Activated CD8-positive, alpha-beta memory T cell treated with anti-CD3 and anti-CD28 coated beads, Interleukin-2, amount 10 ng/mL, durations not matched to agents 7 days and 5 days (primary cell): ENCODE measurements at places on chromosomes 2 and 18. TPM values are rescaled to one million over a fixed set of nuclear protein-coding genes. Genes with fewer than 3 reads are reported as not detected.

Gene UGT1A3
- total RNA-seq = not detected

Gene SMAD2
- total RNA-seq = 166 TPM

Gene LBX2
- 2.4 TPM for total RNA-seq

Gene DSG2
- total RNA-seq = 0.09 TPM

Gene VWC2L
- total RNA-seq = not detected

Gene C2orf78
- not detected for total RNA-seq

Gene TIMM21
- 30.4 TPM for total RNA-seq

Gene EPHA4
- total RNA-seq = 0.91 TPM

Gene KRCC1
- total RNA-seq = 12.4 TPM

DNA sequence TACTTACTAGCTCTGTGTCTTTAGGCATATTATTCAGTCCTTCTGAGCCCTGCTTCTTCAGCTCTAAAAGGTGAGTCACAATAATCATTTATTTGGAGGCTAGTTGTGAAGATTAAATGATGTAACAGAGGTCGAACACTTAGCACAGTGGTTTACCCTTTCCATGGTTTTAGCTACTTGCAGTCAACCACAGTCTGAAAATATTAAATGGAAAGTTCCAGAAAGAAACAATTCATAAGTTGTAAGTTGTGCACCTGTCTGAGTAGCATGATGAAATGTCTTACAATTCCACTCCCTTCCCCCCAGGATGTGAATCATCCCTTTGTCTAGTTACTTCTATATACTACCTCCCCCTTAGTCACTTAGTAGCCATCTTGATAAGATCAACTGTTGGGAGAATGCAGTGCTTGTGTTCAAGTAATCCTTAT is 217.6 kb upstream of the THUMPD2 start:
- H3K36me3 ChIP-seq = no peaks in the 10 kb centered on the region
- no peak for DNase-seq
- no peak overlapping the region for H3K4me3 ChIP-seq

- H3K4me1 ChIP-seq = peaks cover 87% of the 10 kb centered on the region
Observed at GRCh38 chr2:236551471-236552211, 18.0 kb upstream of the ACKR3 start.

DNA sequence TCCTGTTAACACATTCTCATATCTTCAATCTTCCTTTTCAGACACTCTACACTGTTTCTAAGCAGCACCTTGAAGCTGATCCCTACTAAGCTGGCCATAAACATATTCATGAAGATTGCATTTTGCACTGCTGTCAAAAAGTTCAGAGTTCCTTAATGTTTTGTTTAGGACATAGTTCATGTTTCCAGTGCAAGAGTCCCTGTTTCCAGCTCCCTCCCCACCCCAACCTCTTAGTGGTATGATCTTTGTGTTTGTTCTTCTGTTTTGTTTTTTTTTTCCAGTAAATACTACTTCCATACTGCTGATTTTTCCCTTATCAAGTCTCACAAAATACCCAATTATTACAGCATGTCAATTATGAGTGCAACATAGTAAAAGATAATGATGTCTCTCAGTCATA is 4.1 kb upstream of the SLC40A1 start:
- H3K27ac ChIP-seq = no peak overlapping the region
- H3K27me3 ChIP-seq = peaks cover 43% of the 10 kb centered on the region
- peaks cover 20% of the 10 kb centered on the region for H3K4me1 ChIP-seq
- no peak overlapping the region for H3K4me3 ChIP-seq
- H3K36me3 ChIP-seq = peaks cover 2% of the 10 kb centered on the region

- H3K27me3 ChIP-seq = no peaks in the 10 kb centered on the region
- no peak overlapping the region for H3K27ac ChIP-seq
- DNase-seq = no peak
- no peaks in the 10 kb centered on the region for H3K4me1 ChIP-seq
- H3K36me3 ChIP-seq = no peaks in the 10 kb centered on the region
Observed at GRCh38 chr18:77529492-77530176, 280.0 kb downstream of the GALR1 start.

- no peaks in the 10 kb centered on the region for H3K4me1 ChIP-seq
- no peak overlapping the region for H3K4me3 ChIP-seq
- H3K36me3 ChIP-seq = no peaks in the 10 kb centered on the region
- no peak overlapping the region for H3K27ac ChIP-seq
Observed at GRCh38 chr18:79485788-79486355, 90.1 kb downstream of the NFATC1 start.

GRCh38 chr2:32864334-32865111 is 82.2 kb upstream of the LTBP1 start:
- peaks cover 5% of the 10 kb centered on the region for H3K4me1 ChIP-seq
- H3K27ac ChIP-seq = no peak overlapping the region
- H3K27me3 ChIP-seq = peaks cover 17% of the 10 kb centered on the region

- H3K27ac ChIP-seq = peak overlapping the region; percentile 98
- H3K4me1 ChIP-seq = peaks cover 35% of the 10 kb centered on the region
- H3K27me3 ChIP-seq = peaks cover 5% of the 10 kb centered on the region
- peak; percentile 74 for DNase-seq
- H3K4me3 ChIP-seq = peak overlapping the region; percentile 94
Observed at GRCh38 chr2:134919341-134920210, 954 bp downstream of the CCNT2 start.

GRCh38 chr18:23716516-23716915 is 27.3 kb downstream of the LAMA3 start:
- peaks cover 18% of the 10 kb centered on the region for H3K4me1 ChIP-seq
- H3K27ac ChIP-seq = no peak overlapping the region
- H3K36me3 ChIP-seq = no peaks in the 10 kb centered on the region
- no peak overlapping the region for H3K4me3 ChIP-seq
- DNase-seq = no peak

DNA sequence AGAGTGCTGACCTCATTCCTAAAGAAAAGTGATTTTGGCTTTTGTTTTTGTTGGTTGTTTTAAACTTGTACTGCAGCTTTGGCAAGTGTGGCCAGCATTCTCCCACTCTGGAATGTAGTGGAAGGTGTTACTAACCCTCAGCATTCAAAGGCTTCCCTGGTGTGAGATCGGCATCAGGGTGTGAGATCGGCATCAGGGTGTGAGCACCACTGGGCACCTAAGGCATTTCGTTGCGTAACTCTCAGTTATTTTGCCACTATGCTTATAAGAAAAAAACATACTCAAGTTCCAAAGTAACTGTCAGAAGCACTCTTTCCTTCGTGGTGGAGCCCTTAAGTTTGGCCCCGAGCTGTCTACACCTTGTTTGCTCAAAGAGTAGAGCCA is 1.7 kb downstream of the CYBRD1 start:
- H3K4me3 ChIP-seq = peak overlapping the region; percentile 52
- no peaks in the 10 kb centered on the region for H3K36me3 ChIP-seq
- peaks cover 75% of the 10 kb centered on the region for H3K27me3 ChIP-seq
- no peak overlapping the region for H3K27ac ChIP-seq

- H3K36me3 ChIP-seq = no peaks in the 10 kb centered on the region
- peaks cover 17% of the 10 kb centered on the region for H3K27me3 ChIP-seq
- H3K4me1 ChIP-seq = no peaks in the 10 kb centered on the region
- H3K27ac ChIP-seq = no peak overlapping the region
Observed at GRCh38 chr2:236879416-236879963, 206.2 kb upstream of the COPS8 start.

DNA sequence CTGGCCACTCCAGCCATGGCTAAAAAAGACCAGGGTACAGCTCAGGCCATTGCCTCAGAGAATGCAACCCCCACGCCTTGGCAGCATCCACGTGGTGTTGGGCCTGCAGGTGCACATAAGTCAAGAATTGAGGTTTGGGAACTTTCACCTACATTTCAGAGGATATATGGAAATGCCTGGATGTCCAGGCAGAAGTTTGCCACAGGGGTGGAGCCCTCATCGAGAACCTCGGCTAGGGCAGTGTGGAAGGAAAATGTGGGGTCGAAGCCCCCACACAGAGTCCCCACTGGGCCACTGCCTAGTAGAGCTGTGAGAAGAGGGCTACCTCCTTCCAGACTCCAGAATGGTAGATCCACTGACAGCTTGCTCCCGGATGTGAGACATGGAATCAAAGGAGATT is 477.3 kb downstream of the LPIN1 start:
- DNase-seq = no peak
- H3K4me1 ChIP-seq = no peaks in the 10 kb centered on the region
- no peaks in the 10 kb centered on the region for H3K27me3 ChIP-seq
- H3K27ac ChIP-seq = no peak overlapping the region
- peaks cover 3% of the 10 kb centered on the region for H3K36me3 ChIP-seq

GRCh38 chr2:28895189-28895893 is 874 bp downstream of the WDR43 start:
- H3K4me3 ChIP-seq = peak overlapping the region; percentile 97
- DNase-seq = peak; percentile 67
- H3K27ac ChIP-seq = peak overlapping the region; percentile 88
- peaks cover 11% of the 10 kb centered on the region for H3K36me3 ChIP-seq
- H3K27me3 ChIP-seq = no peaks in the 10 kb centered on the region
- H3K4me1 ChIP-seq = peaks cover 43% of the 10 kb centered on the region

DNA sequence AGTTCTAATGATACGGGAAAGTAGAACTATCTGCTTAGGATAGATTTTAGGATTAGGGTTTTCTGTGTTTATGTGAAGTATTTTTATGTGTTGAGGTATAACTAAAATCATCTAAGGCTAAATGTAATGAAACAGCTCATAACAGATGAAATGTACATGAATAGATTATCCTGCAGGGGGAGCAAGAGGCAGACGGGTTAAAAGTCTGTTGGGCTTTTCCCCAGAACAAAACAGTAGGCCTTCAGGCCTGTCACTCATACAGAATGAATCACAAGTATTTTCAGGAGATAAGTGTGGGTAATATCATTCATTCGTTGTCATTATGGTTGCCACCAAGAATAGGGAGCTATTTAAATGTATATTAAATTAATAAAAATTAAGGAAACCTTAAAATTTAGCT is 107.9 kb upstream of the IL1R2 start:
- peaks cover 2% of the 10 kb centered on the region for H3K4me1 ChIP-seq

DNA sequence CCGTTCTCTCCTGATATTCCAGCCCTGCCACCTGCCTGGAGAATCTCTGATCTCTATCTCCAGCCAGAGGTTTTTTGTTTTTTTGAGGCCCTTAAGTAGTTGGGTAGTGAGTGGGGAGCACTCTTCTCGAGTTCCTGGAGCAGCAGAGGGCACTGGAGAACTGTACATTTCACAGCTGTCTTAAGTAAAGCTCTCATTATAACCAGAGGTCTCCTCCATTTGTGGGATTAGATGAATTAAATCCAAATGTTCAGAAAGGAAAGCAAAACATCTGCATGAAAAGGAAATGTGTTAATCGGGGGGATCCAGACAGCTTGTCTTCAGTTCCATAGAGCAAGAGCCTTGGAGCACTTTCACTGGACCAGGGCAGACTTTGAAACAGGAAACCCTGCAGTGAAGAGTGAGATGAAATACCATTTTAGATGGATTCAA is 32.8 kb downstream of the AOX1 start:
- H3K4me3 ChIP-seq = no peak overlapping the region
- peaks cover 13% of the 10 kb centered on the region for H3K27me3 ChIP-seq
- H3K36me3 ChIP-seq = no peaks in the 10 kb centered on the region
- H3K27ac ChIP-seq = no peak overlapping the region

- no peak overlapping the region for H3K4me3 ChIP-seq
- H3K36me3 ChIP-seq = no peaks in the 10 kb centered on the region
- H3K4me1 ChIP-seq = peaks cover 4% of the 10 kb centered on the region
- H3K27me3 ChIP-seq = peaks cover 15% of the 10 kb centered on the region
Observed at GRCh38 chr18:75377258-75377657, 50.2 kb downstream of the SMIM21 start.

DNA sequence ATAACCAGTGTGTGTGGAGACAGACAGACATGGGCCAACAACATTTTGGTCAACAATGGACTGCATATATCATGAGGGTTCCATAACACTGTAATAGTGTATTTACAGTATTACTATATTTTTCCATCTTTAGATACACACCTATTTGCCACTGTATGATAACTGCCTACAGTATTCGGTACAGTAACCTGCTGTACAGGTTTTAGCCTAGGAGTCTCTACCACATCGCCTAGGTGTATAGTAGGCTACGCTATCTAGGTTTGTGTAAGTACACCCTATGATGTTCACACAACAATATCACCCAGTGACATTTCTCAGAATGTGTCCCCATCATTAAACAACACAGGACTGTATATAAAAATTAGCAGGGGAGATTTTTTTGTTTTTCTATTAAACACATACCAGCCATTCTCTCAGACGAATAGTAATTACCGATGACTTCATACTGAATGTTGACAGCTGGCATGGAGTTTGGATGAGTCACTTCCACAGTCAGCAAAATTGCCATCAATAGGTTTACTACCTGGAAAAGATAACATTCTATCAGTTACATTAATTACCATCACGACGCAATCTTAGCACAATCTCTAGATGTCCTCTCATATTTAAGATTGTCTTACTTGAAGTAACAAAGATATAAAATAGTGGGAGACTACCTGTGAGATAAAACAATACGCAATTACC is 10.8 kb downstream of the LAPTM4A start:
- H3K27me3 ChIP-seq = no peaks in the 10 kb centered on the region
- peaks cover 29% of the 10 kb centered on the region for H3K36me3 ChIP-seq
- H3K4me3 ChIP-seq = no peak overlapping the region
- H3K4me1 ChIP-seq = peaks cover 7% of the 10 kb centered on the region

- no peak for DNase-seq
- peaks cover 4% of the 10 kb centered on the region for H3K4me1 ChIP-seq
- H3K36me3 ChIP-seq = peaks cover 3% of the 10 kb centered on the region
- no peak overlapping the region for H3K27ac ChIP-seq
Observed at GRCh38 chr2:17538022-17538843, 2.3 kb upstream of the VSNL1 start.

DNA sequence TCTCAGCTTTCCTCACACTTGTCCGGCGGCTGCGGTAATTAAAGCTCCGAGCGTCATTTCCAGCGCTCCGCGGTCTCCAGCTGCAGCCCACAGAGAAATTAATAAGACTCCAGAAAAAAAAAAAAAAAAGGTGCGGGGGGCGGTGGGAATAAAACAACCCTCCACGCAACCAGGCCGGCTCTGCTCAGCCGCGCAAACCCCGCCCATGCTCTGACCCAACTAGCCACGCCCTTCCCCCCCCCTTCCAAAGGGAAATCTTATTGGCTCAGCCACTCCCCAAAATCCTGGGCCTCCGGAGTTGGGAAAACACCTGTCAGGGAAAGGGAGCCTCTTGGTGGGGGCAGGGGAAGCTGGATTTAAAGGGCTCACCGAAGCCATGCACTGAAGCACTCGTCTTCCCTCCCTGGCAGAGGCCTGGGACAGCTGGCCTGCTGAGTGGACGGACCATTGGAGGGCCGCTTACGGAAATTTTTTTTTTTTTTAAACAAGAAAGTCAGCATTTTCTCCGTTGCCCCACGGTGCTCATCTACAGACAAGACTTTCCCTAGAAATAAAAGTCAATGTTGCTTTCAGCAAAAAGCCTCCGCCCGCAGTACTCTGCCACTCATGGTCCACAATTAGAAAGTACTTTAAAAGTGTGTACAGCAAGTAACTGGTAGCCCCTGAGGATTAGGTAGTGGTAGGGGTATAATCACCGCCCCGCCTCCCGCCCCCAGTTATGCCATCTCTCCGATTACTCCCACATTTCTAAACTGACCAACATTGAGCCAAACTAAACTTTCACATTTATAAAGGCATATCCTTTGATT is 674 bp upstream of the ERBB4 start:
- H3K27ac ChIP-seq = peak overlapping the region; percentile 40
